ENCODE measurements at places on chromosomes 13 and 19.

DNA sequence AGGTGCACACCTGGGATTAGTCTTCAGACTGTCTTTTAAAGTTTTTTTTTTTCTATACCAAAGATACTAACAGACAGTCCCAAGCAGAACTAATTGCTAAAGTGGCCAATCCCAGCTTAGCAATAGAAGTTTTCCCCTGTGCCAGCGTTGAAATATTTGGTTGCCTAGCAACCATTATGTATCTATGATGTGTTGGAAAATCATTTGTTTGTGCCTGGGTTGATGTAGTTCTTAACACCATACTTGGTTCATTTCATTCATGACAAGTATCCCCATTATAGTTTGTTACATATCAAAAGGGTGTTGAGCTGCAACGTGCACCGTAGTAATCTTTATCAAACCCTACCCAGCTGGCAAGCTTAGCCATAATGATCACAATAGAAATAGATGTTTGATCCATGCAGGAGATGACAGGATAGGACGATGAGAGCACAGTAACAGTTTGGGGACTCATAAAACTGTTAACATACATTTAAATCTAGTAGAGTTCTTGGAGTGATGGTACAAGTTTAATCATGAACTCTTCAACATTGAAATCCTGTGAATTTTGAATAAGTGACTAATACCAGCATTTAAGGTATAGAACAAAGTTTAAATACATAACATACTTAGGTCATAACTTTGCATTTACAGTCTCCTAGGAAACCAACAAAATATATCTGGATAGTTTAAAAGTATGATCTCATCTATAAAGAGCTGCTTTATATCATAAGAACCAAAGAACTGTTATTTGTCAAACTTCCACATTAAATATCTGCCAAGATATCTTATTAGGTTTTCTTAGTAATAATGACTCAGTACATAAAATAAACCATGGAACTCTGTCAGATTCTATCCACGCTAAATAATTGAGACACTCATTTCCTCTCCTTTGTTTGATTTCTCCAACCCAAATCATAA, 73.4 kb downstream of the MBNL2 start:
- peak overlapping the region; percentile 0 for H3K27ac ChIP-seq
- DNase-seq, result no peak
- H3K27me3 ChIP-seq, result no peaks in the 10 kb centered on the region

DNA sequence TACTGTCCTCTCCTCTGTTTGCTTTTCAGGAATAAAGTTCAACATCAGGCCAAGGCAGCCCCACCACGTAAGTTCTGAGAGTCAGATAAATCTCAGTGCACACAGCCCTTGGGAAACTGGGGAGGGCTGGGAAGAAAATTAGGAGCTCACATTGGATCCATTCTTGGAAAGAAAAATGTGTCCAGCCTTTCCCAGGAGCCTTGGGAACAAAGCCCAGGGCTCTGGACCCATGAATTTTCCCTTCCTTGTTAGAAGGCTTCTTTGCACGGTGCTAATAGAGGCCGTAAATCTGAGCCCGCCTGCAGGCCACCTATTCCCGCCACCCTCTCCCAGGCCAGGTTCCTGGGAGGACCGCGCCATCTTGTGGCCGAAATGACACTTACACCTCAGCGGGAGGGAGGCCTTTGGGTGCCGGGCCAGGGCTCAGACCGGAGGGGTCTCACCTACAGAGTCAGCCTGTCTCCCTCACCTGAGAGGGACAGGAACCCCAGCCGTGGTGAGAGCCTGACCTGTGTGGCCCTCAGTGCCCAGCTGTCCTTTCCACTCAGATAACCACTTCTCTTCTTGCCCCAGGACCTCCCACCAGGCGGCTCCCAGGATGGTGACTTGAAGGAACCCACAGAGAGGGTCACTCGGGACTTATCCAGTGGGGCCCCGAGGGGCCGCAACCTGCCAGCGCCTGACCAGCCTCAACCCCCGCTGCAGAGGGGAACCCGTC, 25.1 kb upstream of the KCTD15 start:
- H3K4me1 ChIP-seq, result no peaks in the 10 kb centered on the region
- H3K36me3 ChIP-seq, result no peaks in the 10 kb centered on the region
- peaks cover 20% of the 10 kb centered on the region for H3K27me3 ChIP-seq
- peak; percentile 58 for DNase-seq
- no peak overlapping the region for H3K4me3 ChIP-seq

GRCh38 chr19:3536429-3537100, 2.4 kb upstream of the TEKTIP1 start:
- H3K27ac ChIP-seq, result peak overlapping the region; percentile 21
- peaks cover 69% of the 10 kb centered on the region for H3K36me3 ChIP-seq
- no peaks in the 10 kb centered on the region for H3K27me3 ChIP-seq
- DNase-seq, result peak; percentile 50
- H3K4me3 ChIP-seq, result no peak overlapping the region

DNA sequence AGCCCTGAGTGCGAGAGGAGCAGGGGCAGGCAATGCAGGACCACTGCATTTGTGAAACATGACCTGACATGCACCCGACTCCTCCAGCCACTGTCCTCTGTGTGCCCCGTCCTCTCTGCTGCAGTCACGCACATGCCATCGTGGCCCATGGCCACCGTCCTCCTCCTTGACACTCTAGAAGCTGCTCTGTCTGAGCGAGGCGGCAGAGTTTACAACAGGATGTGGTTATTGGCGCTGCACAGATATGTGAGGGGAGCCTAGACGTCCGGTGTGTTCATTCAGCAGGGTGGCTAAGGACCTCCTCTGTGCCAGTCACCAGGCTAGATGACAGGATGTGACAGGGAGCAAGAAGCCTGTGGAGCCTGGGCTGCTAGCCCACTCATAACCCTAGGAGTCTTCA, 277.8 kb downstream of the FOXO1 start:
- H3K36me3 ChIP-seq, result no peaks in the 10 kb centered on the region
- no peaks in the 10 kb centered on the region for H3K27me3 ChIP-seq
- no peak for DNase-seq
- H3K4me1 ChIP-seq, result no peaks in the 10 kb centered on the region
- H3K27ac ChIP-seq, result no peak overlapping the region

DNA sequence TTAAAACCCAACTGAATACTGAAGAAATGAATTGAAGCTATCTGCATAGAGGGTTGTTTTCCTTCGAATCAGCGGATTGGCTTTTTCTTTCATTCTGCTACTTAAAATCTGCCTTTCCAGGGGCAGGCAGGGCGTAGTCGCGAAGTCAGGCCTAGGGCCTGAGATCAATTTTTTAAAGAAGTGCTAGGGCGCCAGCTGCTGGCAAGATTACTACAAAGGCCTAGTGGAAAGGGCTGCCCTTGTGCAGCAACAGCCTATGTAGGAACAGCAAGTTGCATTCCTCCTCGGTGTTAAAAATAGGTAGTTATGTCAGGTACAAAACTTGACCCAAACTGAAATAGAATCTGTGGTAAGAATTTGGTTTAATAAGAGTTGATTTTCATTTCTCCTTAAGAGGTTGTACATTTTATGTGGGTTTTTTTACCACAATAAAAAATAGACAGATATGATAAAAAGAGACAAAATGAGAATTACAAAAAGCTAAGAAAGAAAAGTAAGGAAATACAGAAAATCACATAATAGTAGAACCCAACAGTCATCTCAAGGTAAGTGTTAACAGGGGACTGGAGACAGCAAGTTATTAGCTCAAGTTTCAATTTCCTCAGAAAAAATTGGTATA, 9.5 kb upstream of the URAD start:
- no peaks in the 10 kb centered on the region for H3K36me3 ChIP-seq
- peaks cover 5% of the 10 kb centered on the region for H3K27me3 ChIP-seq
- DNase-seq, result peak; percentile 67
- H3K4me3 ChIP-seq, result no peak overlapping the region

DNA sequence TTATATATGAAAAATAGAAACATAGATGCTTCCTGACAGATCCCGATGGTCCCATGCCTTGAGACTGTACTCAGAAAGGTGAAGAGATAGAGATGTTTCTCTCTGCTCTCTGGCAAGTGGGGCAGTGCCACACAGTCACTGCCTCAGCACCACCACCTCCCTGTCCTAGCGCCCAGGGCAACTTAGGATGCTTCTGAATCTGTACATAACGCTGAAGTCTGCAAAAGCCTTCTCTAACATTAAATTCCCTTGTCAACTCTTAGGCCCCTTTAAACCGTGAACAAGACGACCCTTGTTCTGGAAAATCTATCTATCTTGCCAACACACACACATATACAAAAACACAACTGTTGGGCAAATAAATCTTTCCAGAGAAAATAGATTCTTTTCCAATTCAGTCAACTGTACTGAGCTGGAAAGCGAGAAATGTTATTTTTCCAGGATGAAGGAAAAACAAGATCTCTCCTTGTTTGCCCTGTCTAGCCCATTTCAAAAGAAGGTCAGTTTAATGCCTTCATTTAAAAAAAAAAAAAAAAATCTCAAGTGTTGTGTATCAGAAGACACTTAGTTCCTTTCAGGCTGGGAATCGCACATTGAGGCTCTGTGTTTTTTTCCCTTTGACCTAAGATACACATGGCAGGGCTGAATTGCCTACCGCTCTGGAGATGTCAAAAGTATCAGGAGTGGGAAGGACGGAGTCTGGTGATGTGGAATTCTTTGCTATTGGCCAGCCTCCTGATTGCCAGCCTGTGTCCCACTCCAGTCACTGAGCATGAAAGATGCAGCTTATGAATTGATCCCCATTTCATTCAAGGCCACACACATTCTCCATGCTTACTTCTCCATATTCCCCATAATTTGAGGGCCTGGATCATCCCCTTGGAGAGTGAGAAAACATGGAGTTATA, 241.4 kb downstream of the LACC1 start:
- H3K36me3 ChIP-seq, result no peaks in the 10 kb centered on the region
- no peaks in the 10 kb centered on the region for H3K27me3 ChIP-seq
- H3K4me1 ChIP-seq, result peaks cover 21% of the 10 kb centered on the region
- DNase-seq, result no peak
- H3K27ac ChIP-seq, result no peak overlapping the region

GRCh38 chr13:45538382-45538781, 73.6 kb downstream of the COG3 start:
- DNase-seq, result no peak
- H3K4me1 ChIP-seq, result no peaks in the 10 kb centered on the region
- no peak overlapping the region for H3K27ac ChIP-seq
- H3K36me3 ChIP-seq, result no peaks in the 10 kb centered on the region

Measured in heart right ventricle (tissue), 16 donors.